ENCODE measurements at places on chromosomes 11 and 22. TPM values are rescaled to one million over a fixed set of nuclear protein-coding genes. Genes with fewer than 3 reads are reported as not detected.
A peak's percentile ranks its signal among the peaks of the same experiment; 100 is the strongest.

DNA sequence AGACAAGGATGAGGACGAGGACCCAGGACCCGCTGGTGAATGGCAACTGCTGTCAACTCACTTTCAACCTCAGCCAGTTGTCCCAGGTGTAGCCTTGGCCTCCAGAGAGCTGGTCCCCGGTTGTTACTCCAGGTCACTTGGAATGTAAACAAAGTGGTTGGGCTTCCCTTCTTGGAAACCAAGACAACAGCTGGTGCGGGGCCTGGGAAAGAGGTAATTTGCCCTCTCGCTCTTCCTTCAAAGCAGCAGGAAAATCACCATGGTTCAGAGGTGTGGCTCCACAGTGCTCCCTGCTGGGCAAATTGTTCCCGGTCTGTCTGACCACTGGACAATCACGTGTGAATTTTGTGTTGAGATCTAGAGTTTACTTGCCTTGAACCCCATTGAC, 15.0 kb downstream of the SLC1A2 start:
- peak; percentile 74 for DNase-seq

The ARL2 gene
- total RNA-seq: 134 TPM

The CPSF7 gene
- total RNA-seq: 40.6 TPM

DNA sequence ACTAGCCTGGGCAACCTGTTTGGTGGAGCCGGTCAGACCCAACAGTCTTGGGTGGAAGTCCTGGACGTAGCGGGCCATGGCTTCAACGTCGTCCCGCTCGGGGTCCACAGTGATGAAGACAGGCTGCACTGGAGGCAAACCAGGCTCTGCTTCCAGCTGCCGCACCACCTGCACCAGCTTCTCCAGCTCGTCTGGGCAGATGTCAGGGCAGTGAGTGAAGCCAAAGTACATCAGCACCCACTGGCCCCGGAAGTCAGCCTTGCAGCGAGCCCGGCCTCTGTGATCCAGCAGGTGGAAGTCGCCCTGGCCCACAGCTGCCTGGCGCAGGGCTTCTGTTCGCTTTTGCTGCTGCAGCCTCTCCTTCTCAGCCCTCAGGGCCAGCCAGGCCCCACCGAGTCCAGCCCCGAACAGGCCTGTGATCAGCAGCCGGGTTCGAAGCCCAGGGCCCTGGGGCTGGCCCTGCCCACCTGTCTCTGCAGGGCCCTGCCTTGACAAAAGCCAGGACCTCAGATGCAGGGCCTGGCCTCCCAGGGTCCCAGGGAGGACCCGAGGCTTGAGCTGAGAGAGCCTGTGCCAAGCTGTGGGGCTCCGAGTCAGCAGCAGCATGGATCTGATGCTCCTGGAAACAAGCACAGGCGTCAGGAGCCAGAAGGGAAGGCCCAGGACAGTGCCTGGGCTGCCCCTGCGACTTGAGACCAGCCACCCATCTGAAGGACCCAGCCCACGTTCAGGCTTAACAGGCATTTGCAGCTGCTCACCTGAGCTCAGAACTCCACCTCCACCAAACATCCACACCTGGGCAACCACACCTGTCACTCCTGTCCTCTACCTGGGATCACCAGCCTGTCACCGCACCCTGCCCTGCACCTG, 1.4 kb downstream of the SCO2 start:
- DNase-seq: no peak

DNA sequence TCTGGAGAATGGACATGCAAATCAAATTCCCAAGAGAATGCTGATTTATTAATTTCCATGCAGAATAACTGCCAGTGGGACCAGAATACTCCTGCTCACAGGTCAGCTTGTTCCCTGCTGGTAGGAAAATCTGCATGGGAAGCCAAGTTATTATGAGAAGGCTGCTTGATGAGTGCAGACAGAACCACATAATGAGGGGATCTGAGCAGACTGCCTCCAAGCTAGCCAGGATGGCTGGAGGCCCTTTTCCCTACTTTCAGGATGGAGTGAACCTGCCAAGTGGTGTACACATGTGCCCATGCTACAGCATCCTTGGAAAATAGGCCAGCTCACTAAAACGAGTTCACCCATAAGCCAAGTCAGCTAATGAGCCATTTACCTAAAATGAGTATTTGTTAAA, 55.2 kb upstream of the ZBED5 start:
- no peak for DNase-seq

DNA sequence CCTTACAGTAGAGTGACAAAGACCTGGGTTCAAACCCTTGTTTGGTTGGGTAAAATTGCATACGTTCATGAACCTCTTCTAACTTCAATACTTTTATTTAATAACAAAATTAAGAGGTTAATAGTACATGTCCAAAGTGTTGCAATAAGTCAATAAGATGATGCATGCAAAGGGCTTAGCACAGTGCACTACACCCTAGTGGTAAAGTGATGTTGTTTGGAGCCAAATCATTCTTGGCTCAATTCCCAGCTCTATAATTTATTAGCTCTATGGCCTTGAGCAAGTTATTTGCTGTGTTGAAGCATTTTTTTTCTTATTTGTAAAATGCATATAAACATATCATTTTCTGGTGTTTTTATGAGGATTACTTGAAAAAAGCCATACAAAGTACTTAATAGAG, 945.3 kb downstream of the LRRC4C start:
- DNase-seq: no peak

The WT1 gene
- total RNA-seq: not detected

DNA sequence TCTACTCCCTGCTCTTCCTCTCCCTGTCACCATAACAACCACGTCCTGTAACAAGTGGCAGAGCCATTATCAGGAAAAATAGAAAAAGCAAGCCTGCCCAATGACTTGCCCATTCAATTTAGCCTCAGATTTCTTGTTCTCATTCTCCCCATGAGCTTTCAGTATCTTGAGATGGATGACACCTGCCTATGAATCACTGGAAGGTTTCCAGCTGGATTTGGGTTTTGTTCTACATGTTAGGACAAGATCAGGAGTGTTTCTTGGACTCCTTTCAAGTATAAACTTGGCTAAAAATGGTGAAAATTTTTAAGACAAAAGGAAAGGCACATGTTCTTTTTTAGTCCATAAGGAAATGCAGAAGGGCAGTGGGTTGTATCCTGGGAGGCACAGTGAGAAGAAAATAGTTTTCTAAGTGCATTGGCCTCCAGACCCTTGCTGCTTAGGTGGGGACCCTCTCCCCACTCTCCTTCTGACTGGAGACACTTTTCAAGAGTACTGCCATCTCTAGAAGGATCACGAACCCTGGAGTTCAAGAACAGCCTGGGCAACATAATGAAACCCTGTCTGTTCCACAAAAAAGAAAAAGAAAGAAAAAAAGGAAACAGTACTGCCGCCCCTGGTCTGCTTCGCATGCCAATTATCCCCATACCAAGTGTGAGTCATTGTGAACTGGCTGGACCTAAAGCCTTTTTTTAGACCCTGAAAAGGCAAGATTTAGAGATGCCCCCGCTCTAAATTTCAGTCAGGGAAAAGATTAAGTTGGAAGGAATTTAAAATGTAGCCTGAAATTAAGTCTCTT, 51.0 kb downstream of the MTNR1B start:
- peak; percentile 61 for DNase-seq

DNA sequence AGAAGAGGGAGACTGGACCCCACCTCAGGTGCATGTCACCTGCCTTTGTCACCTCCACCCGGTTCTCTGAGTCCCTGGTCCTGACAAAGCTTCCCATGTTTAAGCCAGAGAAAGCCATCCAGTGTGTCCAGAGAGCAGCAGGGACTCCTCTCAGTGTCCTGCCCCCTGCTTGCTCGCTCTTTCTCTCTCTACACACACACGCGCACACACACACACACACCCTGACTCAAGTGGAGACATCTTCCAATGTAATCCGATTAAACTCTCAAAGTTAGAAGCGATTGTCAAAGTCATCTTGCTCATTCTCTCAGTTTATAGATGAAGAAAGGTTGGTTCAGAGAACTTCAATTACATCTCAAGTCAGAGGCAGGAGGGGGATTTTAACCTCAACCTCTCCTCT, 19.7 kb upstream of the PHF21B start:
- DNase-seq: no peak

The C11orf91 gene
- total RNA-seq: not detected

DNA sequence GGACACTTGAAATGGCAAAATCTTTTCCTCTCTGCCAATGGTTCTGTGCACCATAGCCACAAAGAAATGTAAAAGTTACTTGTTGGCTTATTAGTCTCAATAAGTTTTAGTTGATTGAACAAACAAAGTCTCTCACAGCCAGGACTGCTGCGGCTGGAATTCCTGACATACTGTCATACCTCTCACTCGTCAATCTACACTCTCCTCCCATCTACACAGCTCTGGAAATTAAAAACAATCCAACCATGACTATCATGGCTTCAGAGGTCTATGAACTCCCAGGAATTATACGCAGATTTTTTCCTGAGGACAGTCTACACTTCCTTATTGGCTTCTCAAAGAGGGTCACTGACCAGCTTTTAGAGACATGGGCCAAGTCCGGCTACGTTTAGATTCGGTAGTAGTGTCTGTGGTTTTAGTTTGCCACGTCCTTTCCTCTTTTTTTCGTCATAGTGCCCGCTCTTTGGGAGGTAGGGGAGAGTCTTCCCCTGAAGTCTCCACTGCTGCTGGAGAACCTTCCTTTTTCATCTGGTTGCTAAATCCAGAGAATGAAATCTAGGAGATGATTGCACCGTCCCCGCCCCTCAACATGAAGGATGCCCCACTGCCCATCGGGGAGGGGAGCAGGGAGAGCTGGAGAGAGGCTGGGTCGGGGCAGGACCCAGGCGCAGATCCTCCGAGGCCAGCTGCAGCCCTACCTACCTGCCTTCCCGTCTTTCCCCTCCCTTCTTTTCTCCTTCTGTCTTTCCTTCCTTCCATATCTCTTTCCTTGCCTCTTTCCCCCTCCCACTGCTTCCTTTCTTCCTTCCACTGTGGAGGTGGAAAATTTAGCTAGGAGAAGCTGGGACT, 1.0 kb upstream of the PLEKHB1 start:
- DNase-seq: no peak

DNA sequence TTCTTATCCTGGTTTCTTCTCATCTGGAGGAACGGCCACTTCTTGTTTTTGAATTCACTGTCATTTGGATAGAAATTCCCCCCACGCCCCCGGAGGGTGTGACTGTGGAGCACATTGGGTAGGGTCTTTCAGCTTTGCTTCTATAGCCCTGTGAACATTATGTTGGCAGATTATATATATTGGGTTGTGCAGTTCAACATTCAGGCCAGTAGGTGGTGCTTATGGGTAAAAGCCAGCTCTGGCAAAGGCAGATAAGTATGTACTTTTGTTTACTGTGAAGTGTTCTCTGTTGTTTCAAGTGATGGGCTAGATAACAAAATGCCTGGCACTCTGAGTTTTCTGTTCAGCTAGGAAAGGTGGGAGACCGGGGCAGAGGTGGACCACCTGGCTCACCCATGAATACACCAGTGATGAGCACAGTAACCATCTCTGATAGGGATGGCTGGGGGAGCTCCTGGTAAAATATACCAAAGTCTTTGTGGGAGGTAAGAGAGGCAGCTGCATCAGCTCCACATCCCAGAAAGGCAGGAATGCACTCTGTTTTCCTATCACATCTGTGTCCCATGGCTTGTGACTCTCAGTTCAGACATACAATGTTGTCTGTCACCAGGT, 1348.2 kb upstream of the RAG2 start:
- peak; percentile 13 for DNase-seq

The APLNR gene
- total RNA-seq: 0.05 TPM

The TRPC6 gene
- total RNA-seq: not detected

The OR6A2 gene
- total RNA-seq: not detected
